Mucosa of descending colon (tissue), 3 donors: ENCODE measurements at places on chromosomes 7 and 10.

GRCh38 chr10:128570319-128570995, 444.2 kb upstream of the MKI67 start:
- no peak for DNase-seq

DNA sequence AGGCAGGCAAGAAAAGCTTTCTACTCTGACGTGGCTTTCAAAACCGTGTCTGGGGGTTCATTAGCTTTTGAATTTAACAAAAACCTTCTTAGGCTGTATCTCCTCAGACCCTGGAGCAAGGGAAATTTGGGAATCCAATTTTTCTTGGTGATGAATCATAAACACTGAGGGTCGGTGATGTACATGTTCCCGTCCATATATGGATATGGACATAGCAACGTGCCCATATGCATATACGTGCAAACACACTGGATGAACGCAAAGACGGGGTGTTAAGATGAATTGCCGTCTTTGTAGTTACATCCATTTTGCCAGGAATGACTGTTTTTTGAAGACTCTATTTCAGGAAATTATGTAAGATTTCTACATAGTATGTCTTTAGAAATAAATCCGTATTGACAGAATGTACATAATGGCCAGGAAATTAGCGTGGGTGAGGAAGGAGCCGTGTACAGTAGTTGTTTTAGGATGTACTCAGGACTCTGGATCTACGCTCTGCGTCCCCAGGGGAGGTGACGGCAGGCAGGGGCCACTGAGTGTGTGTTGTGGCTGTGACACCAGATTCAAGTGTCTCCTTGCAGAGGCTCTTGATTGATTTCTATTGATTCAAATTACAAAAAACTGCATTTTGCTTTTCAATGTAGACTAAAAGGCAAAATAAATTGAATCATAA, 238.2 kb downstream of the DNAJB6 start:
- DNase-seq, result no peak

DNA sequence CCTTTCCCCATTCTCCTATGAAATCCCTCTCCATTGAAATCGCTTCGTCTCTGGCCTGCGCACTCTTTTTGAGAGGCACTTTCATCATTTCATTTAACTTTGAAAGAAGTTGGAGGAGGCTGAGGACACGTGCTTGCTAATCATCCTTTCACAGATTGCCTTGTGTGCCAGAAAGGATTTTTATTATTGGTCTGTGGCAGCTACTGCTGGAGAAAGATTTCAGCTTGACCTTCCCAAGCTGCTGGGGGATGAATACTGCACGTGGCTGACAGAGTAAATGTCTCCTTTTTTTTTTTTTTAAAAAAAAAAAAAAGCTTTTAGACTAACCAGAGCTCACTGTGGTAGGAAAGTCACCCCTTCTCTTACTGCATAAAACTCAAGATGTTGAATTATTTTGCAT, 44.2 kb upstream of the KCNIP2 start:
- no peak for DNase-seq

DNA sequence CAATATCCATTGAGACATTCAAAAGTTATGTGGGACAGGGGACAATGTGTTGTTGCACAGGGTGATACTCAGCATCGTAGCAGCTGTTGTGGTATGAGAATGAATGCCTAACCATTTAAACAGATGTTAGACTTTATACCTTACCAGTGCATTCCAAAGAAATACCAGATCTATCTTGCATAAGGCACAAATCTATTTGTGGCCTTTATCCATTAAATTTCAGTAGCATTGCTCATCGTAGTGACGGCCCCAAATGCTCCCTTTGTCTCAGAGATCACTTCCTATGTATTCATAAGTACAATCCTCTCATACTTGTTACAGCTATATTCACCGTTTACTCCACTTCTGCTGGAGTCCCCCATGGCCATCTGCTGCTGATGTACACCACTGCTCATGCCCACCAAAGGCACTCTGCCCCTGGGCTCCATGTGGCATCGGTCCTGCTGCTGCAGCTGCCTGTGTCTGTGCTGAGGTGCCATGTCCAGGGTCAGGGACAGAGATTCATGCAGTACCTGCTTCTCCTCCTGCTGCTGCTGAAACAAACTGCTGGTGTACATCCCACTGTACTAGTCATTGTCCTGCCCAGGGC, 96.3 kb downstream of the CPED1 start:
- DNase-seq, result no peak

GRCh38 chr10:13399236-13399635, 51.1 kb upstream of the SEPHS1 start:
- no peak for DNase-seq

GRCh38 chr7:139784648-139785047, 6.8 kb upstream of the HIPK2 start:
- no peak for DNase-seq

DNA sequence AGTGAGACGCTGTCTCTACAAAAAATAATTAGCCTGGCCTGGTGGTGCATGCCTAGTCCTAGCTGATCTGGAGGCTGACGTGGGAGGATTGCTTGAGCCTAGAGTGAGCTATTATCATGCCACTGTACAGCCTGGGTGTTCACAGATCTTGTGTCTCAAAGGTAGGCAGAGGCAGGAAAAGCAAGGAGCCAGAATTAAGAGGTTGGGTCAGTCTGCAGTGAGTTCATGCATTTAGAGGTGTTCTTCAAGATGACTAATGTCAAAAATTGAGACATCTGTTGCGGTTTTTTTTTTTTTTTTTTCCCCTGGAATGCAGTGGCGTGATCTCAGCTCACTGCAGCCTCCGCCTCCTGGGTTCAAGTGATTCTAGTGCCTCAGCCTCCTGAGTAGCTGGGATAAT, 5.4 kb downstream of the PPIA start:
- no peak for DNase-seq
